ENCODE measurements at places on chromosomes 2 and 18.

DNA sequence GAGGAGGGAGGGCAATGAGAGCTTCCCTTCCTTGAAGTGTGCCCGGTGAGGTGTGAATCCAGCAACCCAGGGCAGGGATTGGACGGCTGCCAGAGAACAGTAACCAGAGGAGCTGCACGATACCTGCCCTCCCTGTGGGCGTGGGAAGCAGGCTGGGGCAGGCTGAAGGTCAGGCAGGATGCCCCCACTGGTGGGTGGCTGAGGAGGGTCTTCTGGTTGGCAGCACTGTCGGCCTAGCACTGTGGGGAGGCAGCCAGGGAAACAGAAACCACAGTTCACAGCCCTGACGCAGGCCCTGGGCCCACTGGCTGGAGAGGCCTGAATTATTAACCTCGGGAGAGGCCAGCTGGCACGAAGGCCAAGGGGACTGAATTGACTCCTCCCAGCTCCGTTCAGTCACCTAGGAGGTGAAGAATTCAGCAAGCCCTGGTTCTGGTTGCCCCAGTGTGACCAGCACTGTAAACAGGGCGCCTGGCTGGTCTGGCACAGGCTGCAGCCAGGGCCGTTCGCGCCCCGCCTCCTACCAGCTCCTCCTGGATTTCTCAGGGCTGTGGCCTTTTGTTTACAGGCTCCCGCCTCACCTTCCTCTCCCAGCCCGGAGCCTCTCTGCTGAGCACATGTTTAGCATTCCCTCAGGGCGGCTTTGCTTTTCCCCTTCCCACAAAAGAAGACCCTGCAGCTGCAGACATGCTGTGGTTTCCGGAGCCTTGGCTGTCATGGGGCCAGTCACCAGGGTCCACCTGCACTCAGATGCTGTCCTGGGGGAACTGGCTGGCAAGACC is 97.8 kb downstream of the B3GNT2 start:
- DNase-seq, result peak; percentile 99

- DNase-seq, result no peak
Measured at GRCh38 chr18:25831301-25831701, 259.1 kb downstream of the SS18 start.

GRCh38 chr18:75160364-75160763 is 48.6 kb downstream of the PTGR3 start:
- no peak for DNase-seq

- DNase-seq, result no peak
Measured at GRCh38 chr2:230671117-230671516, 41.5 kb upstream of the CAB39 start.

DNA sequence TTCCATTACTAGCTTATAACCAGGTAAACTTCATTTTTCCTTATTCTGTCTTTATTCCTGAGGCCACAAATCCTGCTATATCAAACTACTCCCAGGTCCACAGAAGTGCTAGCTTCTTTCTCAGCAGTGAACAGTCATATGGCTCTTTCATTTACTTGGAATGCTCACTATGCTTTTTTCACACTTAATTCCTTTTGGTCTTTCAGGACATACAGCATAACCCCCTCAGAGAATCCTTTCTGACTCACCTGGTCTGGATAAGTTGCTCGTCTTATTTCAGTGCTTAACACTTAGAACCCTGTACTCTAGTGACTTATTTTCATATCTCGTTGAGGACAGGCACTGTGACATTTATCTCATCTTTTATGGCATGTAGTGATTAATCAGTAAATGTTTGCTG is 325.0 kb upstream of the UBE2E3 start:
- DNase-seq, result no peak

All from islet precursor cell (in vitro differentiated cells).